ENCODE measurements at places on chromosomes 11 and 22. TPM values are rescaled to one million over a fixed set of nuclear protein-coding genes. Genes with fewer than 3 reads are reported as not detected.
A peak's percentile ranks its signal among the peaks of the same experiment; 100 is the strongest.

Gene SEC14L6
- not detected for total RNA-seq

Gene DDIAS
- 19.5 TPM for total RNA-seq

Gene C1QTNF4
- 0.74 TPM for total RNA-seq

GRCh38 chr22:45903355-45904135 is 73.4 kb downstream of the WNT7B start:
- H3K4me1 ChIP-seq = no peaks in the 10 kb centered on the region
- no peak overlapping the region for H3K4me3 ChIP-seq
- no peak for DNase-seq

DNA sequence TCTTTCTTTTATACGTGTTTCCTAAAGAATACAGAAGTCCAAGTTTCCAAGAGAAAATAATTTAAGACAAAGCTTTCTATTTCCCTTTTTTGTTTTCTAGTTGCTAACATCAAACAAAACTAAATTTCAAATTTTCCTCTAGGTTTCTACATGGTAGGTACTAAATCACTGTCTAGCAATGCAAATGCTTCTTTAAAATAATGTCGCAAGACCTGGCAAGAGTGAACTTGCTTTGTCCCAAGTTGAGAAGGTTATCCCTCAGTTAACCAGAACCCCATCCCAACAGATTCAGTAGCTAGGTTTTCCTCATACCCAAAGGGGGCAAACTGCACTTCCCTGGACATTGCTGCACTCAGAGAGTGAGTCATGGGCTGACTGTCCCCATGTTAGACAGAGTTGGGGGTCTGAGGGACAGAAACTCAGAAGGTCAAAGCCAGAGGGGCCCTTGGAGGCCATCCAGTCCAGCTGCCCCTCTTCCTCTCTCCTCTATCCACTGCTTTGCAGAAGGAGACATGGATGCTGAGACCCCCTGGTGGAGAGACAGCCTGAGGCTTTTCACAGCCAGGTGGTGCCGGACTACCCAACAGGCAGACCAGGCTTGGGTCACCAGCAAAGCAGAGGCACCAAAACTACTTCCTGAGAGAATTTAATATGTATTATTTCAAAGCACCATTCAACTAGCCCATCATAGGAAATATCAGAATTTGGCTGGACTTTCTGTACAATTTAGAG is 23.1 kb downstream of the OR2AT4 start:
- no peaks in the 10 kb centered on the region for H3K36me3 ChIP-seq
- no peak overlapping the region for H3K27ac ChIP-seq
- no peak for DNase-seq
- H3K27me3 ChIP-seq = peaks cover 25% of the 10 kb centered on the region
- no peak overlapping the region for H3K4me3 ChIP-seq

DNA sequence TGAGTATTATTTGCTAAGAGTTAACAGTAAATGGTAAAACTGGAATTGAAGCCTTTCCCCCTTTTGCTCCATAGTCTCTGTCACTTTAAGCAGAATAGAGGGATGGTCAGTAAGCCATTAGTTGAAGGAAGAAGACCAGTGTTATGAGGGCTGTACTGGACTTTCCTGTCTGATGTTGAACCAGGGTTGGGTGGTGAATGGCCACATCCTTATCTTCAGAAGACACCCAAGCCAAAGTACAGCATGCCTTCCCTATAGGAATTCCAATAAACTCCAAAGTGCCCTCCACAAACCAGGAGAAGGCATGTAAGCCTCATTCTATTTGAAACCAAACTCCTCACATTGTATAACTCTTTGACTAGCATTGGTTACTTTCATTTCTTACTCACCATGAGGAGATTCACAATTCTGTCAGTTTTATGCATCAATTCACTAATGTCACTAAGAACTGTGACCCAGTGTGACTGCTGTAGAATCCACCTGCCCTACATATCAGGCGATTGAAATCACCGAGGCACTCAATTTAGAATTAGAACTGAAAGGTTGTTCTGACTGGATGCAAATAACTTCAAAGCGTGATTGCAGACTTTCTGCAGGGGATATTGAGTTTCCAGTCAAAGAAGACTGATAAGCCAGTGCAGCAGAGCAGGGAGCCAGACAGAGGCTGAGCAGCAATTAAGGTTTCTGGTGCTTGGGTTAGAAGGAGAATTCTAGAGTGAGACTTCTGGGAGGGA is 107.1 kb upstream of the DDI1 start:
- no peaks in the 10 kb centered on the region for H3K4me1 ChIP-seq
- DNase-seq = no peak
- no peak overlapping the region for H3K4me3 ChIP-seq
- no peak overlapping the region for H3K27ac ChIP-seq
- no peaks in the 10 kb centered on the region for H3K36me3 ChIP-seq

- peak overlapping the region; percentile 38 for H3K27ac ChIP-seq
- peaks cover 30% of the 10 kb centered on the region for H3K4me1 ChIP-seq
- DNase-seq = no peak
- no peak overlapping the region for H3K4me3 ChIP-seq
- H3K36me3 ChIP-seq = peaks cover 4% of the 10 kb centered on the region
These were observed 67.5 kb upstream of the SCUBE2 start for GRCh38 chr11:9158898-9159391.

DNA sequence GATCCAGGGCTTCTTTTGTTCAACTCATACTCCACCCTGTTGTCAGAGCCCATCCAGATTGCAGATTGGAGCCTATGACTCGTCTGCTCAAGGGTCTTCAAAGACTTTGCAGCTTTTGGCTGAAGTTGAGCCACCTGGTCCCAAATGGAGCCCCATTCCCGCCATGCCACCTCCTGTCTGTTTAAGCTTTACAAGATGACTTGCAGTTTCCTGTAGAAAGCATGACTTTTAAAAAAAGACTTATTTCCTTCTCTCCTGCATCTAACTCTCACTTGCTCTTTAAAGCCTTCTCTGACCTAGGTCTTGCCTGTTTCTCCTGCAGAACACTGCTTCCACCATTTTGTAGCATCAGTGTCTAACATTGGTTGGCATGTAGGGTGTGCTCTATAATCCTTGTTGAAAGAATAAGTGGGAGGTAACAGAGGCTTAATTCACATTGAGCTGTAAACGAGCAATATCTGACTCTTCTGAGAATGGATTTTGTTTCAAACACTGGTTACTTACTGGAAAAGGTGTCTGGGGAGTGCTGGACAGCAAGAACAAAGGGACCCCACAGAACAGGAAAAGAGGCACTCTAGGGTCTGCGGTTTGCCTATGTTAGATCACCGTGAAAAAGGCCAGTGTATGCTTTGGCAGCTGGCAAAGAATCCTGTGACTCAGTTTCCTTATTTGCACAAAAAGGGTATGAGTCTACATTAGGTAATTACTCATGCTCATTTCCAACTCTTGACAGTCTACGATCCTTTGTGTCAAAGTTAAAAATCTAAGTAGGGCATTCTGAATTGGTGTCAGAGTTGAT is 30.3 kb downstream of the NF2 start:
- peaks cover 28% of the 10 kb centered on the region for H3K4me1 ChIP-seq
- DNase-seq = no peak
- peaks cover 3% of the 10 kb centered on the region for H3K36me3 ChIP-seq
- no peaks in the 10 kb centered on the region for H3K27me3 ChIP-seq
- no peak overlapping the region for H3K27ac ChIP-seq

DNA sequence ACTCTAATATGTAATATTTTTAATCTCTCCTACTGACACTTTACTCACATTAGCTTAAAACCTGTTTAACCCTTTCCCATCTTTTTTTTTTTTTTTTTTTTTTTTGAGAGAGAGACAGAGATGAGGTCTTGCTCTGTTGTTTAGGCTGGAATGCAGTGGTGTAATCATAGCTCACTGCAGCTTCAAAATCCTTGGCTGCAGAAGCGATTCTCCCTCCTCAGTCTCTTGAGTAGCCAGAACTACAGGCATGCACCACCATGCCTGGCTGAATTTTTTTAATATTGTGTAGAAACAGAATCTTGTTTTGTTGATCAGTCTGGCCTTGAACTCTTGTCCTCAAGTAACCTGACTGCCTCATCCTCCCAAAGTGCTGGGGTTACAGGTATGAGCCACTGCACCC is 37.3 kb downstream of the PAMR1 start:
- no peaks in the 10 kb centered on the region for H3K4me1 ChIP-seq
- H3K36me3 ChIP-seq = peaks cover 2% of the 10 kb centered on the region
- H3K27ac ChIP-seq = no peak overlapping the region
- H3K27me3 ChIP-seq = peaks cover 49% of the 10 kb centered on the region
- H3K4me3 ChIP-seq = no peak overlapping the region
- no peak for DNase-seq

- no peaks in the 10 kb centered on the region for H3K27me3 ChIP-seq
- no peak for DNase-seq
- no peak overlapping the region for H3K27ac ChIP-seq
- H3K36me3 ChIP-seq = no peaks in the 10 kb centered on the region
These were observed 1162.1 kb downstream of the DLG2 start for GRCh38 chr11:84465040-84465439.

GRCh38 chr22:26124991-26125725 is 44.1 kb upstream of the SEZ6L start:
- no peak for DNase-seq
- no peaks in the 10 kb centered on the region for H3K27me3 ChIP-seq
- H3K4me1 ChIP-seq = peaks cover 5% of the 10 kb centered on the region
- no peak overlapping the region for H3K4me3 ChIP-seq
- no peaks in the 10 kb centered on the region for H3K36me3 ChIP-seq

All from activated T-cell treated with anti-CD3 and anti-CD28 coated beads, Interleukin-2, amount 50 U/mL, for 72 hours (primary cell).